ENCODE measurements at places on chromosomes 6 and 20.

DNA sequence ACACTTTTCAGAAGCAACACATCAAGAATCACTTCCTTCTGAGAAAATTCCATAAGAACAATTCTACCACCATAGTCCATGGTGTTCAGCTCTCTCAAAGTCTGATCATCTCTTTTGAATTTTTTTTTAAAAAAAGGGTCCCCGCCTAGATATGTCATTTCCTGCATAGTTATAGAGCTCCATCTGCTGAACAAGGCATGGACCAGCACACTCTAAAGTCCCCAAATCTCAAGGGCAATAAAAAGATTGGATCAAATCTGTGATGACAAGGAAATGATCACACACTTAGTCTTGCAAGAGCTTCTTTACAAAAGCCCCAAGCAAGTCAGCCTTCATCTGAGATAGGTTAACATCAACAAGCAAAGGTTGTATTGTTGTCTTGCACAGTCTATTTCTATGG is 100.7 kb upstream of the STMND1 start:
- no peak for DNase-seq

GRCh38 chr20:53806683-53807401 is 213.2 kb upstream of the ZNF217 start:
- DNase-seq, result no peak

GRCh38 chr6:139653111-139653510 is 278.7 kb upstream of the CITED2 start:
- DNase-seq, result no peak

DNA sequence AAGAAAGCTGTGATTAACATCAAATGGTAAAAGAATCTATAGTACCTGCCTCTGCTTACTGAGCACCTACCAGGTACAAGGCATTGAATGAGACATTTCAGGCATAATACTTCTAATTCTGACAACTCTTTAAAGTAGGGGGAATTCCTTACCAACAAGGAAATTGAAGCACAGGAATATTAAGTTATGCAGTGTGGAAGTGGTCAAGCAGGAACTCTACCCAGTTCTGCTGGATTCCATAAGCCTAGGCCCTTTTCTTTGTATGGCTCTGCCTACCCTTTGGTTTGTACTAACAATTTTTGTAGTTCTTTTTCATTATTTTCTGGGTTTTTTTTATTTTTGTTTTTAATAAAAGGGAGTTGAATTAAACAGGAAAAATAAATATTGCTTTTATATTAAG is 114.5 kb downstream of the MAP3K5 start:
- no peak for DNase-seq

DNA sequence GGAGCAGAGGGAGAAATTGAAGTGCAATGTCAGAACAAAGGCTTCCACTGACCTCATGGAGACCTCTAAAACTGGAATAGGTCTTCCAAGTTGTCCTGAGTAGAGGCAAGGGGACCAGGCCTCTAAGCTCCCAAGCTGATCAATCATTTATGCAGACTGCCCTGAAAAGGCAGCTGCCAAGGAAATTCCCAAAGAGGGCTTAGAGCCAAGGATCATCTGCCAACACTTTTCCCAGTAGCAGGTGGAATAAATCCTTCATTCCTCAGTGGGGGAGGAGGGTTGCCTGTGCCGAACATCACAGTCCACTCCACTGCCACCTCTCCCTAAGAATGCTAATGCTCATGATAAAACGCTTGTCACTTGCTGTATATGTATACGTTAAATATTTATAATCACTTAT is 29.3 kb upstream of the RALY start:
- no peak for DNase-seq

DNA sequence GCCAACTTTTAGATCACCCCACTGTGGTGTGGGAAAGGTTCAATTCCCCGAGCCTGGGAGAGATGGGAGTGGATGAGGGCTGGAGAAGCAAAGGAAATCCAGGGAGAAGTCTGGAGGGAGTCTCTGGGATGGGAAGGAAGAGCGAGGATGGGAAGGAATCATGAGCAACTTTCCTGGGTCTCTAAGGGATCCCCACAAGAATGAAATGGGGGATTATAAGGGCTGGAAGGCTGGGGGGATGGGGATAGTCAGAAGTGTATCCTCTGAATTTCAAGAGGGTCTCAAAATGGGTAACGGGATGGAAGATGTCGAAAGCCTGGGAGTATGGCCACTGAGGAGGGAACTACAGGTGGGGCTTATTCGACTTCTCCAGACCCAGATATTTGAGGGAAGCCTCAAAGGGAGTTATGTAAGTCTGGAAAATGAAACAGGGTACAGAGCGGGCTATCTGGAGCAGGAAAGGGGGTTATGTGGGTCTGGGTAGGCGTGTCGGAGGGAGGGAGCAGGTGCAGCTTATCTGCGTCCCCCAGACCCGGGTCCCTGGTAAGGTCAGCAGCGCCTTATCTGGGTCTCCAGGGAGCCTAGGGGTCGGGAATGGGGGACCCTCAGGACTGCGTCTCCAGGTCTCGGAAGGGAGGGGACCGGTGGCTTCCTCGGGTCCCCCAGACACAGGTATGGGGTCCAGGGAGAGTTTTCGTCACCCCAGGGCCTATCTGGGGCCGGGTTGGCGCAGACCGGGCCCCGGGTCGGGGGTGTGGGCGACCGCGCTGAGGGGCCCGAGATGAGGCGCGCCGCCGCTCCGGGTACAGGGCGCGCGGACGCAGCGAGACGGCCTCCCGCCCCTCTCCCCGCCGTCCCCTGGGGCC is 550 bp downstream of the PLAGL2 start:
- DNase-seq, result no peak

DNA sequence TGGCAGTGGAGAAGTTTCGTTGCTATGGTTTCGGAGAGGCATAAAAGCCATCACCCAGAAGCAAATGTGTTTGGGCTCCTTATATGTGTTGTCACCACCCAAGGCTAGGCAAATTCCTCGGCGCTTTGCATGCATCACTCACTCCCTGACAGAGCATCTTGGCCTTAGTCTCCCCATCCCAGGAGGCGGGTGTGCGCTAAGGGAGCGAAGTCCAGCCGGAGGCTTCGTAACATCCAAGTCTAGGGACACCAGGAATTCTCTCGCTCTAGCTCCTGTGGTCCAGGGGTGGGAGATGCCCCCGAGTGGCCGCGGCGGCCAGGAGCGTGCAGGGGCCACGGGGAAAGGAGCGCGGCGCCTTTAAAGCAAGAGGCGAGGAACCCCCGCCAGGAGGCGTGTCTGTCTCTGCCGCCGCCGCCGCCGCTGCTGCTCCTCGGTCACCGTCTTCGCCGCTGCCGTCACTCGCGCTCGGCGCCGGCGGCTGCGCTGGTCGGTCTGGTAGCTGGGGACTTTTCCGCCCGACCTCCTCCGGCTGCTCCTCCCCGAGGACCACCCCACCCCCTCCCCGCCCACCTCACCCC is at the start of gene GRIK2:
GRIK2 (plus strand) TSS at position 458 of the 578 bp plus-strand sequence.
- peak; percentile 18 for DNase-seq

DNA sequence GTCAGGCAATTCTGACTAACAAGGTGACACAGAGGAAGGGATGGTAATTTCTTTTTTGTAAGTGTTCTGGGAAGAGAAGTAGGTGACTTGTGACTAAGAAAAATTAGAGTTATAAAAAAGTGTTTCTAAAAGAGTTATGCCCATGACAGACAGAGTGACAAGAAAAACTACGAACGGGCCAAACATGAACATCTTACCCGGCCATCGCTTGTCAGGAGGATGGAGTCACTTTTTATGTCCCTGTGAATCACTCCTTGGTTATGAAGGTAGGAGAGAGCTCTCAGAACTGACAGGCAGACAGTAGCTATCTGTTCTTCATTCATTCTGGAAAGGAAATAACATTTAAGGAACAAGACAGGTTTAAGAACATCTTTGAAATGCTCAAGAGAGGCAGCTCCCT is 43.0 kb downstream of the LAMP5 start:
- DNase-seq, result no peak

DNA sequence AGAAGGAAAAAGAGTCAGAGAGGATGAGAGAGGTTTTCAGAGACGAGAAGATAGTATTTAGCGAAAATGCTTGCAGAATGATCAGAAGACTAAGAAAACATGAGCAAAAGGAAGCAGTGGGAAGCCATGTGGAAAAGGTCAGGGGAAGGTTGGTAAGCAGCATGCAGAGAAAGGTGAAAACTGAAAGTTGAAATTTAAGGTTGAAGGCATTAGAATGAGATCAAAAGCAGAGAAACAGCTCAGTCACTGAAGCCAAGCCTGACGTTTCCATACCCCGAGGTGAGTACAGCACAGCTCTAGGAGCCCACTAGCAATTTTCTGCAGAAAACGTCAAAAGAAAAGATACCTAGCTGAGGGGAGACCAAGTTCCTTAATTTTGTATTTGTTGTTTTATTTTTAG is 19.1 kb upstream of the TFB1M start:
- no peak for DNase-seq

- DNase-seq, result no peak
These were observed 712.5 kb upstream of the NRSN1 start for GRCh38 chr6:23413327-23414050.

DNA sequence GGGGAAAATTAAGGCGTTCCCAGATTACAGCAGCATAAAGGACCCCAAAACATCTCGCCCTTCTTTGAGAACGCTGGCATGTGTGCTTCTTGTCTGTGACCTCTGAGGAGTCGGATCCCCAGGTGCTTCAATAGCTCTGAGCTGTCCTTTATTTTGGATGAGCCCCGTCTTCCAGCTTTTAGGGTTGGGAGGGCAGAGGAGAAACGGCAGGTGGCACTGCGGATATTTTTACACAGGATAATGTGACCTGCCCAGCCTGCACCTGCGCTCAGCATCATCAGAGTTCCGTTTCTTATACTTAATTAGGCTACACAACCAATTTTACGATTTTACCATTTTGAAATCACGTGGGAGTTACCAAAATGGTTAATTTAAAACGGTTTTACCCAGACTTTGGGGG is 147.7 kb upstream of the RPS6KA2 start:
- DNase-seq, result no peak

- DNase-seq, result no peak
These were observed 515.7 kb downstream of the FRK start for GRCh38 chr6:115544765-115545671.

GRCh38 chr20:58884966-58885365 is 32.5 kb downstream of the GNAS start:
- no peak for DNase-seq

- no peak for DNase-seq
These were observed 221.3 kb downstream of the ERMARD start for GRCh38 chr6:169972736-169973135.

DNA sequence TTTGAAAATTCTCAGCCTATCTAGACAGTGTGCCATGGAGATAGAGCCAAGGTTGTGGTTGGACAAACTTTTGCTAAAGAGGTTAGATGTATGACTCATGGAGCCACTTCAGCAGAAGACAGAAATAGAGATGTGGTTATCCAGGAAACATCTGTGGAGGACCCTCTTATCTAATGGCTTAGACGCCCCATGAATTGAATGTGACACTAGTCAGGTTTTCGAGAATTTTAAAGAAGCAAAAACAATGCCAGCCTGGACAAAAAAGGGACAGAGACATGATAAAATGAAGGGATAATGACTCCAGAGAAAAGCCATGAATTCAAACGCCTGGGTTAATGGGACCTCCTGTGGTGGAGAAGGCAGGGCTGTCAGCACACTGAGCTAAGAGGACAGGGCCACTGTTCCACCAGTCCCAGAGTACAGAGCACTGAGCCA is 280.5 kb downstream of the CLVS2 start:
- no peak for DNase-seq

- no peak for DNase-seq
These were observed 98.2 kb downstream of the PSMG4 start for GRCh38 chr6:3356824-3357420.

- DNase-seq, result no peak
These were observed 48.0 kb downstream of the SYTL3 start for GRCh38 chr6:158697811-158698210.

DNA sequence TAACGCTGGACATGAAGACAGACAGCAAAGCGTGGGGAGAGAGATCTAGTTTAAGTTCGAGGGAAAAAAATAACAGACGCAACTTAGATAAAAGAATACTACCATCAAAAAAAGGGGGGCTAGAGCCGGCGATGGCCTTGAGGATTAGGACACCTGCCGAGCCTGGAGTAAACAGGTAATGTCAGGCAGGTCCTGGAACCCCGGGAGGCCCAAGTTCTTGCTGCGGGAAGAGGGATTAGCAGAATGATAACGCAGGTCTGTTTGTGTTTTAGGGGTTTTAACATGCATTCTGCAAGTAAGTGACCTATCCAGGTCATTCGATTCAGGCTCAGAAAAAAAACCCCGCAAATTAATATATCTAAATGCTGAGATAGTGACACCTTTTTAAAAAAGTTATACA is 754 bp upstream of the TMEM170B start:
- no peak for DNase-seq

DNA sequence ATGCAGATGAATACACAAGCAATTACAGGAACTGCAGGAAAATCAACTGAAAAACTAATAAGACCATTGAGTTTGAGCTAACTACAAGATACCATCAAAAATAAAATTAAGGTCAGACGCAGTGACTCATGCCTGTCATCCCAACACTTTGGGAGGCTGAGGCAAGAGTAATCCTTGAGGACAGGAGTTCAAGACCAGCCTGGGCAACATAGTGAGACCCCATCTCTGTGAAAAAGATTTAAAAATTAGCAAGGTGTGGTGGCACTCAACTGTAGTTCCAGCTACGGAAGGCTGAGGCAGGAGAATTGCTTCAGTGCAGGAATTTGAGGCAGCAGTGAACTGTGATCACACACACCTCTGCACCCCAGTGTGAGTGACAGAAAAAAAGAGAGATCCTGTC is 419.9 kb upstream of the SOX4 start:
- no peak for DNase-seq

GRCh38 chr6:14817074-14817473 is 428.8 kb upstream of the JARID2 start:
- no peak for DNase-seq

DNA sequence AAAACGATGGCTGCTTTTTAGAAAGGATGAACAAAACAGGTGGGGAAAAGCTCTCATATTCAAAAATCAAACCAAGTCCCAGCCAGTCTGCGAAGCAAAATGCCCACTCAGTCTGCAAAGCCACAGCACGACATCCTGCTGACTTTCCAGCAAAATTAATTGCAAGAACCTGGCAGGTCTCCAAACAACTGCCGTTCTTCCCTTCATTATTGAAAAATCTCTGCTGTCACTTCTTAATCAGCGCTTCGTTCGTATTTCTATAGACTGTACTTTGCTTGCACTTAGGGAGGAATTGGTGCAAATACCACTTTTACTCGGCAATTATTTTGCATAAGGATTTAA is 222.4 kb downstream of the CBLN4 start:
- DNase-seq, result no peak

- no peak for DNase-seq
These were observed at the start of gene XKR7 for GRCh38 chr20:31967830-31968249. TSS of gene XKR7 (plus strand) at chr20:31968151. CDS start at chr20:31968176, 25 bp downstream.

- DNase-seq, result no peak
These were observed 258.4 kb upstream of the FAM83B start for GRCh38 chr6:54588176-54588575.

DNA sequence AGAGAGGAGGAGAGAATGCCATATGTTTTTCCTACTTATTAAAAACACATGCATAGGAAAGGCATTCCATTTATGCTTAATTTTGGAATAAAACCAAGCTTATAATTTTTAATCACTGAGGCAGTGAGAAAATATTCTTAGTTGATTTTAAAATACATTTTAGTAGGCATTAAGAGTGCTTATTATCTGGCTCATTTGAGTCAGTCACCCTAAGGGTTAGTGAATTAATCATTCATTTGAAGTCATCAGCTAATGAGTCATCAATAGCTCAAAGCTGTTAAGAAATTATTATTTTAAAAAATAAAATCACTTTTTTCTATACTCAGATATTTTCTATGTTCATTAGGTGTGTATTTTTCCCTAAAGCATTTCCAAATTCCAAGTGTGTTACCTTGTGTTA is 81.6 kb downstream of the TMEM200A start:
- DNase-seq, result no peak

GRCh38 chr6:125262016-125263013 is 39.5 kb downstream of the HDDC2 start:
- no peak for DNase-seq

GRCh38 chr6:45741437-45742171 is 274.1 kb downstream of the CLIC5 start:
- peak; percentile 67 for DNase-seq

Measured in activated CD4-positive, alpha-beta T cell treated with anti-CD3 and anti-CD28 coated beads, Interleukin-10, Interleukin-2, amounts not matched to agents 100 ng/mL and 50 ng/mL, durations not matched to agents 16 hours and 8 hours (primary cell).